ENCODE measurements at places on chromosomes 7 and 10.
A peak's percentile ranks its signal among the peaks of the same experiment; 100 is the strongest.

DNA sequence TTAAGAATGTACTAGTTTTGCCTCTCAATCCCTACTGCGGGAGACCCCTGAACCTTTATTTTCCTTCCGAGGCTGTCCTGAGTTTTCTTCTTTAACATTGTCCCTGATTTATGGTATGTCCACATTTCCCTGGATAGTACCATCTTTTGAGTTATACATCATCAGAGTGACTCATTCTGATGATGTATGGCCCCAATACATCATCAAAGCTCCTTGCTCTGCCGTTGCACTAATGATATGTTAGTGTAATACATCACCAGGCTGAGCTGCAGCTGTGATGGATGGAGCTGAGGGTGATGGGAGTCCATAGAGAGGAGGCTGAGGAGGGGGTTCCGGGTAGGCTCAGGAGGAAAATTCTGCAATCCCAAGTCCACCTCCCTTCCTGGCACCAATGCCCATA is 986.5 kb downstream of the KCNMA1 start:
- DNase-seq = no peak

GRCh38 chr7:24214670-24215069 is 69.3 kb upstream of the NPY start:
- no peak for DNase-seq

GRCh38 chr10:45470098-45471012 is 96.3 kb downstream of the ALOX5 start:
- DNase-seq = peak; percentile 98

- DNase-seq = no peak
Observed at GRCh38 chr10:132860532-132860931, 74.6 kb upstream of the NKX6-2 start.

GRCh38 chr7:44075296-44076075 is 6.8 kb downstream of the POLM start:
- DNase-seq = no peak

DNA sequence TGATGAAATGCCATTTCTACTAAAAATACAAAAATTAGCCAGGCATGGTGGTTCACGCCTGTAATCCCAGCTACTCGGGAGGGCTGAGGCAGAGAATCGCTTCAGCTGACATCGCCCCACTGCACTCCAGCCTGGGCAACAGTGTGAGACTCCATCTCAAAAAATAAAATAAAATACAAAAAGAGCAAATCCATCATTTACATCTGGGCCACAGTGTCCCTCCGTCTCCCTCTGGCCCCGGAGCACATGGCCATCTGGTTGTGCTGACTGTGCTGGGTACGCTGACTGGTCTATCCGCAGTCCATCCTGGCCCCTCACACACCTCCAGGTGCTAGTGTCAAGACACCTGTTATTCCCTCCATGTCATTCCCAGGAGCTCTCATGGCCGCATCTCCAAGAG is 42.1 kb downstream of the KCNH2 start:
- DNase-seq = no peak

- DNase-seq = no peak
Observed at GRCh38 chr7:106927536-106927935, 62.5 kb downstream of the PIK3CG start.

- DNase-seq = no peak
Observed at GRCh38 chr10:82190432-82191260, 315.7 kb downstream of the NRG3 start.

GRCh38 chr10:111107023-111107422 is 30.2 kb downstream of the ADRA2A start:
- DNase-seq = no peak

DNA sequence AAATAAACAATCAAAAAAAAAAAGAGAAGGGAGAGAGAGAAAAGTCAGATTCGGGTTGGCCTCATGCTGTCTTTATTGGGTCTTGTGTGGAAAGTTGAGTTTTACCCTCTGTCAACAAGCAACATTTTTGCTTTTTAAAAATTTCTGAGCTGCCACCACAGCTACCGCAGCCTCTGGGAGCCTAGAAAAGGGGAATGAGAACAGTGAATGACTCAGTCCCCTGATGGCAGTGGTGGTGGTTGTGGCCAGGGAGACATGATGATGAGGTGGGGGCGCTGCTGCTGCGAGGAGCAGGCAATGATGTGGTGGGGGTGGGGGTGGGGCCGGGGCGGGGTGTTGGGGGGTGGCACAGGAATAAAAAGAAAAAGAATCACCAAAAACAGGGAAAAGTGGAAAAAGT is 20.0 kb upstream of the CREB3L2 start:
- DNase-seq = no peak

GRCh38 chr10:77864151-77864851 is 62.3 kb downstream of the DLG5 start:
- DNase-seq = no peak

DNA sequence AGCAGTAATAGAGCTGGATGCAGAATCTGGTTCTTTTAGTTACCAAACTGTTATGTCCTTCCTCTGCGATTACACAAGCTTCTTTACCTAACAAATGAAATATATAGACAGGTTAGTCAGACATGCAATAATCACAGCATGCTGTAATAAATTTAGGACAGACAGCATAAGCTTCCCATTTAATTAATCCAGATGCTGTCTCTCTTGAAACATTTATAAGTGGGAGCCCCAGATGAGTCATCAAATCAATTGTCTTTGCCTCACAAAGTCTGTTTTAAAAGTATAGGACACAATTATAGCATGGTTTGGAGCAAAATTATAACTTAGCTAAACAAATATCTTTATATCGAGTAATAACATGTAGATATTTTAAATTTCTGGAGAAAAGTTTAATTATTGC is 1.6 kb downstream of the CDNF start:
- DNase-seq = no peak

DNA sequence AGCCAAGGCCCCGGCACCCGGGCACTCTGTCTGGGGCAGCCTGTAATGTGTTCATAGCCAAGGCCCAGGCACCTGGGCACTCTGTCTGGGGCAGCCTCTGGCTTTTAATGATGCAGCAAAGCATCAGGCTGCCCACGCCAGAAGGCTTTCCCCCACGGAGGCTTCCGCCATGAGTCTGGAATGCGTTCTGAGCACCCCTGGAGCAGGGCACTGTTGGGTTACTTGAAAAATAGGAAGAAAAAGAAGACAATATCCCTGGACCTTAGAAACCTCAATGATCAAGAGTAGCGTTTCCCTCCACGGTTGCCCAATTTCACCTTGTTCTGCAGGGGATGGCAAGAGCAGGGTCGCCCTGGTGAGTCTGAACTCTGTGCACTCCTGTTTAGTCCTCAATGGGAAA is 565.0 kb downstream of the PTPRN2 start:
- DNase-seq = no peak

- peak; percentile 72 for DNase-seq
Observed at GRCh38 chr10:17506390-17506789, 52.0 kb upstream of the ST8SIA6 start.

DNA sequence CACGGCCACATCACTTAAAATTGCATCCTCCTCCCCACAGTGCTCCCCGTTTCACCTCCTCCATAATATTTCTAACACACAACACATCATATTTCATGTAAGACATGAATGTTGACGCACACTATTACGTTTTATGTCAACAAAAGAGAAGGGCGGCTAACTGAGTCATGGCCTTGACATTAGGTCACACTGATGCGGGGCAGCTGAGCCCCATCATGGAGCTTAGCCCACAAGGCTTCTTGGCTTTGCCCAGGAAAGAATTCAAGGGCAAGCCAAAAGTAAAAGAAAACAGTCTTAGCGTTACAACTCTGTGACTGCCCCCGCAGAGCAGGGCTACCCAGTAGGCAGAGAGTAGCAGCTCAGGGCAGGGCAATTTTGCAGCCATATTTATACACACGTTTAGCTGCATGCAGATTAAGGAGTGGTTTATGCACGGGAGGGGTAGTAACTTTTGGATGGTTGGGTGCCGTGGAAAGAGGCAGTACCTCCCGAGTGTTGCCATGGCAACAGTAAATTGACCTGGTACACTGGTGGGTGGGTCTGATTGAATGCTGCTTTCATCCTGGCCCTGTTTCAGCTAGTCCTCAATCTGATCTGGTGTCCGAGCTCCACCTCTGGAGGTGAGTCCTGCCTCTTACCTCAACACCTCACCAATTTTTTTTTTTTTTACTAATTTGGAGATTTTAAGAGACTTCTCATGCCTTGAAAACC is 156.2 kb upstream of the FRMD4A start:
- DNase-seq = no peak

GRCh38 chr10:102449321-102450123 is 1.8 kb downstream of the C10orf95 start:
- DNase-seq = peak; percentile 95

- no peak for DNase-seq
Observed at GRCh38 chr10:31804352-31804810, 124.2 kb downstream of the ARHGAP12 start.

DNA sequence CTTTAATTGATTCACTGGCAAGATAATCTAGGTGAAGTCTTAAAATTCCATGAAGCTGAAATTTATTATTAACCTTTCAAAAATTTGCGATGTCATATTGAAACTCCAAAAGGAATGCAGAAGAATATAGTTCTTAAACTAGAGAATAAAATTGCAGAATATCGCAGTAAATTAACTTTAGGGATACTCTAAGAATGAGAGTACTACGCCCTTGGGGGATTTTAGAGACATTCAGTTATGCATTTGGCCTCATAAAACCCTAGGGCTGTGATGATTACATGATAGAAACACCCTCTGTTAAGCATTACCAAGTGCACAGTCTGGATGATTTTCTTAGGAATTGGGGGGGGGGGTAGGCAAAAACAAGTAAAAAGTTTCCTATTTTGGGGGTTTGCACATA is 3.7 kb downstream of the WNT2 start:
- no peak for DNase-seq

- DNase-seq = peak; percentile 94
Observed at GRCh38 chr10:102072673-102073527, 7.8 kb downstream of the HPS6 start.

DNA sequence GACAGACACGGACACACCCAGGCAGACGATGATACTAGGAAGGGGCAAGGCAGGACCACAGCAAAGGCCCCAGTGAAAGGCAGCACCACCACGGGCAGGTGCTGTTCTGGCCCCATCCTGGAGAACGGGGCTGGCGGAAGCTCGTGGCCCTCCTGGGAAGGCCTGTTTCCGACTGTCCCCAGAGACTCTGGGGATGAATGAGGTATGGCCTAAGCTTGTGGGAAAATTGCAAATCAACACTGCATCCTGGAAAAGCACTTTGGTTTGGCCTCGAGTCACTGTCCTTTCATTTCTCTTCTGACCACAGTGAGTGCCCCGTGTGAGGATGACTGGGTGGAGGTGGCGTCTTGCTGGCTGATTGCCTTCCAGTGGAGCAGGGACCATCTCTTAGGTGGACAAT is 81.6 kb upstream of the ANLN start:
- no peak for DNase-seq

- DNase-seq = no peak
Observed at GRCh38 chr10:88238615-88238914, 344.6 kb downstream of the RNLS start.

DNA sequence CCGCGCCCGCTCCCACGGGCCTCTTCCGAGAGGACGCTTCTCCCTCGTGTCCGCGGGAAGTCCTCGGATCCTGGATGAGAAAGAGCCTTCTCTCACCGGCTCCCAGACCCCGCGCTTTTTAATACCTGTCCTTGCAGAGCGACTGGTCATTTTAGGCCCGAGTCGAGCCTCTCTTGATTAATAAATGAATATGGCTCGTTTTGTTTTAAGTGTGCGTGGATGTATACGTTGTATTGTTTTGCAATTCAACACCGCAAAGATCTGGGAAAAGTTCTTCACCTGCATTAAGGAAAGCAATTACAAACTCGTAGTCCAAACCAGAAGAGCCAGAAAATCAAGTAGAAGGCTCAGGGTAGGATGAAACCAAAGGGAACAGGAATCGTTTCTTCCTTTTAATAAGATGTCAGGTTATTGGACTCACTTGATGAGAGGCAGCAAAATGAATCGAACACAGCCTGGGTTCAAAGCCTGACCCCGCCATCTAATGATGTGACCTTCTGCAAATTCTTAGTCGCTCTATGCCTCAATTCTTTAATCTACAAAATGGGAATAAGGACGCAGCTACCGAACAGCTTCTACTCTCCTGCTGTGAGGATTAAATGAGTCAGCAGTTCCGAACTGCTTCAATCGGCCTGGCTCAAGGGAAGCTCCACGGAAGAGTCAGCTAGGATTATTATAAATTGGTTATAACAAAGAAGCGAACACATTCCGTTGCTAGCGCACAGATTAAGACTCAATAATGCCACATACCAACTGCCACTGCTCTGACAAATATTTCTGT is 277.8 kb upstream of the NEBL start:
- no peak for DNase-seq

- DNase-seq = no peak
Observed at GRCh38 chr7:2750004-2750407, 62.0 kb downstream of the AMZ1 start.

DNA sequence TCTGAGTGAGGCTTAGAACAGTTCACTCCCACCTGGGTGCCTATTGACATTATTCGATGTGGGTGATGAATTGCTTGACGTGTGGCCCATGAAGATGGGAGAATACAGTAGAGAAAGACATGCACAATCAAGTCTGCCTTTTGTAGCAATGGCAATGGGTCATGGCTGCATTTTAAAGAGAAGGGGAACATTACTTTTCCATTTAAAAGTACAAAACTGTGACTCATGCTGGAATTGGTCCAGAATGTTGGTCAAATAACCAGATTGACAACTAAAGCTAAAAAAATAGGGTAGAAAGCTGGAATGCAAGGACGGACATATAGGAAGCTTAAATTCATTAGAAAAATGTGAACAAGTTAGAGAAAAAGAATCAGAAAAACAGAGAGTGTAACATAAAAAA is 104.1 kb upstream of the SLC25A13 start:
- no peak for DNase-seq

DNA sequence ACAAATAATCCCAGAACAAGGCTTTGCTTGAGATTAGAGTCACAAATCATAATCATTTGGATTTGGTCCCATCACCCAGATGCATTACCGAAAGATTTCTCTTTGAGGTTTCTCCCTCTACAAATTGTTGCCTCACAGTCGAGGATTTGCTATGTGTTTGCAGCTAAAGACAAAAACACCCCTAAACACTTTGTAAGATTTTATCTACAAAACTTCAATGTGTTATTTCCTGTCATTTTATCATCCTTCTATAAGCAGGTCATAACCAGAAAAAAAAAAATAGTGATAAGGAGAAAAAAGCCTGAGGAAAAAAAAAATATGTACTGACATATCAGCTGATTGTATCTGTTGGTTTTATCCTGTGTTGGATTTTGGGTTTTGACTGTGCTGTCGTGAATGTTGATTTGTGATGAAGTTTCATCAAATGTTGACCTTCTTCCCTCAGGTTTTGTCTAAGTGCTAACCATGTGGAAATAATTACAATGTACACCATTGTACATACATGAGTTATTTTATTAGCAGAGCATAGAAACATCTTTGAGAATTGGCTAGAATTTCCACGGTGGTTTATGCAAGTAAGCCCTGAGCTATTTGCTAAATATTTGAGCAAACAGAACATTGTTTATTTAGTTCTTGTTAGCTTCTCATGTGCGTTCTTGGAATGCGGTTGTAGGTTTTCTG is 274.4 kb downstream of the NEBL start:
- peak; percentile 16 for DNase-seq

Measured in hematopoietic multipotent progenitor cell treated with erythropoietin and hydrocortisone succinate and interleukin-3 and kit ligand, for 6 days (in vitro differentiated cells).